ENCODE measurements at places on chromosomes 12 and 14. TPM values are rescaled to one million over a fixed set of nuclear protein-coding genes. Genes with fewer than 3 reads are reported as not detected.

DNA sequence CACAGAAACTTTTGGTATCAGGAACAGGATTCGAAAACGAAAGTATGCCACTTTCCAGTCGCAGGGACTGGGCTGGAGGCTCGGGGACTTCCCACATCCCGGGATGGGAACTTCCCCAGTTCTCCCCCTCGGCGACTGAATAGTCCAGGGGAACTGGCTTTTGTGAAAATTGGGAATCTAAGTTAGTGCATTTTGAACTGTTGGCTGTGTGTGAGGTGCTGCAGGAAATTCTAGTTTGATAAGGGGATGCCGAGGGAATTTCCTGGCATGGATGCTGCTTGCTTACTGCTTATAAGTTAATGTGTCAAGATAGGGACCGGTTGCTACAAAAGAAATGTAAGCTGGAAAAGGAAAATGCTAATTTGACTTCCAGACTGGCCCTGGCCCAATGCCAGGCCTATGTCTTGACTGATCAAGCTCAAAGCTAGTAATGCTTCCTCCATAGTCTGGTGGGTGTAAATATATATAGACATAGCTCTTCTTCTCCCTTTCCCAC is 73.4 kb upstream of the EIF5 start:
- no peak for DNase-seq

DNA sequence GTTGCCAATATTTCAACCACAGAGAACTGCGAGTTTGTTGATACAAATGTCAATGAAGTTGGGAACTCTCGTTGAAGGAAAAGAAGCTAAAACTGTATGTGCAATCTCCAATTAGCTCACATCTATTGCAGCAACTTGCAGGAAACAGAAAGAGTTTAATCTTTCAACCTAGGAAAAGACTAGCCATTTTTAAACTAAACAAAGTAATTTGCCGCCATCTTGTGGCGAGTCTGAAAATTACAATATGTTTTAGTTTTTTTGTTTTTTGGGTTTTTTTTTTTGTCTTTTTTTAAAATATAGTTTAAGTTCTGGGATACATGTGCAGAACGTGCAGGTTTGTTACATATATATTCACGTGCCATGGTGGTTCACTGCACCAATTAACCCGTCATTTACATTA is 131.2 kb upstream of the FOXG1 start:
- no peak for DNase-seq

DNA sequence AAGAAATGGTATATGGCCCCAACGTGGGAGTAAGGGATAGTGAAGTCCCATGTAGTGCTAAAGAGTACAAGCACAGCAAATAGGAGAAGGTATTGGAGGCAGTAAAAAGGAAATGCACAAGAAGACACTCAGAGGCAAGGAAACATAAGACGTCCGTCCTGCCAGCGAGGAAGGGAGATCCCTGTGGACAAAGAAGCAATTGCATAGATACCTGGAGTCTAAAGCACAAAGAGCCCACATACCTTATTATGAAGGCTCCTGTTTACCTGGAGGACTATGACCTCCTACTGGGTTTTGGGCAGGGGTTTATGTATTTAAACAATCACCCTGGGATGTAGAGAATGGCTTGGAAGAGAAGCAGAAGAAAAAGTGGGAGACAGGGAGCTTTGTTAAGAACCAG is 341.2 kb upstream of the DCN start:
- no peak for DNase-seq

DNA sequence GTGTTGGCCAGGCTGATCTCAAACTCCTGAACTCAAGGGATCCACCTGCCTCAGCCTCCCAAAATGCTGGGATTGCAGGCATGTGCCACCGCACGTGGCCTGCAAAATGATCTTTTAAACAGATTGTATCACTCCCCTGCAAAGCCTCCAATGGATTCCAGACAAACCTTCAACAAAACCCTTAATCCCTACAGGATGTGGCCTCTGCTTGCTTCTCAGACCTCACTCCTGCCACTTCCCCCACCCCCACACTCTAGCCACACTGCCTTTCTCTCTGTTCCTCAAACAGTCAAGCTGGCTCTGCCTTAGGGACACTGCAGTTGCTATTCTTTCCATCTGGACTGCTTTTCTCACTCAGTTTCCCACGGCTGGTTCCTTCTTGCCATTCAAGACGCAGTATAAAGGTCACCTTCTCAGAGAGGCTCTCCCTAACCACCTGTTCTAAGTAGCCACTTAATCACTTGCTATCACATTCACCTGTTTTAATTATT is 47.3 kb upstream of the TMED10 start:
- DNase-seq = no peak

- no peak for DNase-seq
Observed at GRCh38 chr14:70897464-70897863, 9.8 kb upstream of the PCNX1 start.

DNA sequence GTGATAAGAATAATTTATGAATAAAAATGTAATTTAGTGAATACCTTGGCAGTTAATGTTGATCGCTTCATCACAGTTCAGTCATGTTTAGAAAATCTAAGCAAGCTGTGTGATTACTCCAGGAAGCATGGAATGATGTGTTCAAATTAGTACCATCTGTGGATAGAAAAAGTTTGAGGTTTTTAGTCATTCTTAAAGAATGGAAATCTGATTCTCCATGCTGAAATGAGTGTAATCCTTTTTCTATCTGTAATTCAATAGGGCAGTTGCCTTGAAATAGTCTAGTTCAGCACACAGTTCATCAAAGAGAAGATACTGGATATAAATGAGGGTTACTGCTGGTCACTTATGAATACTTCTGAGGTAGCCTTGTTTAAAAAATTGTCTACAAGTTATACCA is 127.2 kb upstream of the MYF6 start:
- no peak for DNase-seq

- no peak for DNase-seq
Observed at GRCh38 chr12:101802486-101802885, 28.3 kb downstream of the GNPTAB start.

The ADAM21 gene
- not detected for total RNA-seq

The TMEM119 gene
- total RNA-seq = 0.11 TPM

The AQP6 gene
- total RNA-seq = not detected

The PMCH gene
- not detected for total RNA-seq

The IL23A gene
- total RNA-seq = 10.9 TPM

The NUDT4 gene
- 62.6 TPM for total RNA-seq

The AACS gene
- total RNA-seq = 25.5 TPM

Data from activated naive CD8-positive, alpha-beta T cell treated with anti-CD3 and anti-CD28 coated beads, Interleukin-2, amount 10 ng/mL, durations not matched to agents 7 days and 5 days (primary cell).